Amygdala (tissue), 56 donors: ENCODE measurements at places on chromosomes 7 and 10.

GRCh38 chr10:76456197-76456596 is 1024.8 kb downstream of the LRMDA start:
- no peak for DNase-seq

- DNase-seq, result no peak
Observed at GRCh38 chr10:12243864-12244620, 48.1 kb downstream of the CDC123 start.

- no peak for DNase-seq
Observed at GRCh38 chr7:105136221-105136620, 122.2 kb downstream of the KMT2E start.

- no peak for DNase-seq
Observed at GRCh38 chr7:151428378-151429236, 11.3 kb downstream of the CRYGN start.

DNA sequence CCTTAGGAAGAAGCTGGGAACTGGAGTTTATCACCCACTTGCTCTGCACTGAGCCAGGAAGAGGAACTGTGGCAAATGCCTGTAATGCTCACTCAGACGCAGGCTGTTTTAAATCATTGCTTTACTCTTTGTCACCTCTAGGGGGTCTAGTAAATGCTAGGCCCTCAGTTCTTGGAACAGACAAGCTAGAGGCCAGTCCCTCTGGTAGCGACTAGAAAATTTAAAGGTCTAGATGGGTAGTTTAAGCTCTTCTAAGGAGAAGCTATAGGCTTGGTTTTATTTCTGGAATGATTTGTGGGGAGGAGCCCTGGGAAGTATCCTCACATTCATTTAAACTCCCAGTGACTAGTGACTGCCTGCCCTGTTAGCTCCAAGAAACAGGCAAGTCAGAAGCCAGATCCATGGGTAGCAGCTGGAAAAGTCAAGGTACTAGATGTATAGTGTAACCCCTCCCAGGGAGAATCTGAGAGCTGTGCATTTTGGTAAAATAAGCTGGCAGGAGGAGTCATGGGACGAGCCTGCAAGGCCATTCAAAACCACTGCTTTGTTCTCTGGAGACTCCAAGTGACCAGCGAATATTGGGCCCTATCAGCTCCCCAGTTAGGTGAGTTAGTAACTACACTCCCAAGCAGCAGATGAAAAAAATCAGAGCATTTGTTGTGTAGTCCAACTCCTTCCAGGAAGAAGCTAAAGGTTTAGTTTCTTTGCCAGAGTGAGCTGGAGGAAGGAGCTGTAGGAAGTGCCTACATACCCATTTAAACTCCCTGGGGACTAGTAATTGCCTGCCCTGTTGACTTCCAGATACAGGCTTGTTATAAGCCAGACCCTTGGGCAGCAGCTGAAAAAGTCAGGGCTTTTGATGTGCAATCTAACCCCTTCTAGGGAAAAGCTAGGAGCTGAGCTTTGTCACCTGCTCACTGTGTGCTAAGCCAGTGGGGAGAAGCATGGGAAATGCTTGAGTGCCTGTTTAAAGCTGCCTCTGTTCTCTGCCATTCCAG is 68.9 kb downstream of the DYNC1I1 start:
- no peak for DNase-seq

GRCh38 chr7:98210513-98211220 is 572 bp upstream of the BHLHA15 start:
- no peak for DNase-seq

- DNase-seq, result peak; percentile 53
Observed at GRCh38 chr10:69375307-69376151, 41.2 kb downstream of the TACR2 start.

DNA sequence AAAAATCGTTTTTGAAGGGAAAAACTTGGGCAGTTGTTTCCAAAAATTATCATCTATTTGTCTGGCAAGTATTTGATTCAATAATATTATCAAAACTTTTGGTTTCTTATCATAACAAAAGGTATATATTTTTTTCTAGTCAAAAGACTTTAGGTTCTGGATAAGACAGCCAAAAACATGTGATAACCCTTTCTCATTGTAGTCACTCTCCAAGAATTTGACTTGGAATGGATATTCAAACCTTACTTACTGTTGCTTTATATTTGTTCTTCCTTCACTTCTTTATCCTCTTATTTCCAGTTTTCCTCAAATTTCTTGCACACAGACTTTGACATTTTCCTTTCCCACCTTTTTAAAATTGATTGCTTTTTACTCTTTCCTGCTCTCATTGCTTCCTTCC is 140.9 kb upstream of the FAM3C start:
- DNase-seq, result no peak

GRCh38 chr10:92242910-92243671 is 47.8 kb downstream of the CPEB3 start:
- DNase-seq, result peak; percentile 66

DNA sequence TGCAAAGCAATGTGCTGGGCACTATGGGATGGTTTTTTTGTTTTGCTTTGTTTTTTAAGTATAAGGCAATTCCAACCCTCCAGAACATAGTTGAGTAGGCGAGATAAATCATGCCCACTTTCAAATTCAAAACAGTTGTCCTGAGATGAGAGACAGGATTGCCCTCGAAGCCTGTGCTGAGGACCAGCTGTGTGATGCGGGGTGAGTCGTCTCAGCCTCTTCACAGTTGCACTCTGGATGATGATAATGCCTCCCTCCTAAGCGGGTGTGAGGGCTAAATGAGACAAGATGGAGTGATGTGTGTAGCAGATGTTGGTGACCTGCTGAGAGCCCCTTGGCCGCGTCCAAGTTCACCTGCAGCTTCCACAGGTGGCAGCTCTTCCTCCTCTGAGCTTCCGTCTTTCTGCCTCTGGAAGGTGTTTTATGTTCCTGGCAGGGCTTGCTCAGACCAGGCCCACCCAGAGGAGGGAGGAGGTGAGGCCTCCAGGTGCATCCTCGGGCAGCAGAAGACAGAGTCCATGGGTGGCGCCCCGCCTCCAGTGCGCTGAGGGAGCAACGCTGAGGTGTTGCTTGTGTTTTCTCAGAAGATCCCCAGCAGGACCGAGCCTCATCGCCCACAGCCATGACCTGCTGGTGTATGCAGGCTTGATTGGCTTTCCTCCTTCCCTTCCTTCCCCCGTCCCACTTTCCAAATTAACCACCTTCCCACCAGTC is 30.6 kb downstream of the ECHDC3 start:
- DNase-seq, result no peak

- DNase-seq, result no peak
Observed at GRCh38 chr10:129892548-129893052, 71.5 kb downstream of the EBF3 start.

- no peak for DNase-seq
Observed at GRCh38 chr10:102691285-102692066, 22.7 kb downstream of the ARL3 start.

- no peak for DNase-seq
Observed at GRCh38 chr7:39969431-39969830, 19.4 kb downstream of the CDK13 start.

GRCh38 chr10:71755179-71755879 is 18.0 kb downstream of the VSIR start:
- DNase-seq, result no peak

DNA sequence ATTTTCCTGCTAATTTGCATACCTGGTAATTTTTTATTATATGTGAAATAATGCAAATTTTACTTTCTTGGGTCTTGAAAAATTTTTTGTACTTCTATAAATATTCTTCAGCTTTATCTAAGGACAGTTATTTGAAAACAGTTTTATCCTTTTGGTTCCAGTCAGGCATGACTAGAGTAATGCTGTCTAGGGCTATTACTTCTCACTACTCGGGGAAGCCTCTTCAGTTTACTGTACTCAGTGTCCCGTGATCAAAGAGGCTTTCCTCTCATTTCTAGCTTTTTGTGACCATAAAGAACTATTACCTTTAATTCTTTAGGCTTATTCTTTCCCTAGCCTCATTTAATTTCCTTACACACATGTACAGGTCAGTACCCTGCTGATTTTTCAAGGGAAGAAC is 153.8 kb upstream of the HDAC9 start:
- no peak for DNase-seq

DNA sequence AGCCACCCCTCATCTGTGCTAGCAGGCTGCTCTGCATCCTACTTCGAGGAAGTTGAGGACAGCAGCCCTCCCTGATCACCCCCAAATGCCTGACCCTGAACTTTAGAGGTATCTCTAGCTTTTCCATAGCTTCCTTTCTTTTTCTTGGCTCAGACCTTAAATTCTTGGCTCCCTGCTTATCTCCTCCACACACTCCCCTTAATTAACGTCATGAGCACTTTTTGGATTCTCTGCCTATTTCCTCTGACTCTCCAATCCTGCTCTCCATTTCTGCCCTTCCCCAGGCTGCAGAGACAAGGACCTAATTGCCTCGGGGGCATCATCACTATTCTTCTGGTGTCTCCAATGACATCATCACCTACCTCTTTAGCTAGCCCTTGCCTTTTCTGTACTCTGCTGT is 40.8 kb upstream of the SEC61G start:
- DNase-seq, result no peak

DNA sequence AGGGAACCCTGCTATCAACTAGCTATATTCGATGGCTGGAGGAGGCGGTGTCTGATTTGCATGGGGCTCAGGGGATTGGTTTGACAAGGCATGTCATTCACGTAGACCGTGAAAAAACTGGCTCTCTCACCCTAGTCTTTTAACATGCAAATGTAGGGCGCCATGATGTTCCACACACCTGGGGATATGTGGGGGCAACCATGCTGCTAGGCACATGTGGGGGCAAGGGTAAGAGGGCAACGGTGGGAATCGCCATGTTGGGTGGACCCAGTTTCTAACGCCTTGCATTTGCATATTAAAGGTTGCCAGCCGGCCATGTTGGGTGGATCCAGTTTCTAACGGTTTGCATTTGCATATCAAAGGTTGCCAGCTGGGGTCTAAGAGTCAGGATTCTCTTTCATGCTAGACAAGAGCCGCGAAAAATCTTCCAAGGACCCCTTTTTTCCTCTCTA is 419.2 kb upstream of the NFE2L3 start:
- DNase-seq, result no peak

DNA sequence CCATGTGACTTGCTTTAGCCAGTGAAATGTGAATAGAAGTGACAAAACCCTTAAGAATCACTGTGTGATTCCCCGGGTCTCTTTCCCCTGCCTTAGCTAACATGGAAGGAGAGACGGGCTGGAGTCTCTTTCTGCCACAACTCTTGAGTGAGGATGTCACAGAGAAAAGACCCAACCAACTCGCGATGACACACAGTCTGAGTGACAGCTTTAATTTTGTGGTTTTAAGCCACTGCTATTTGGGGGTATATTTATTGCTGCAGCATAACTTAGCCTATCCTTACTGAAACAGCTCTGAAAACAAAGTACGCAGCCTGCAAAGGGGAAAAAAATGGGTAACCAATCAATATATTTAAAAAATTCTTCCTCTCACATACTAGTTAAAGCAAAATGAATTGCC is 319.4 kb downstream of the CALN1 start:
- no peak for DNase-seq

DNA sequence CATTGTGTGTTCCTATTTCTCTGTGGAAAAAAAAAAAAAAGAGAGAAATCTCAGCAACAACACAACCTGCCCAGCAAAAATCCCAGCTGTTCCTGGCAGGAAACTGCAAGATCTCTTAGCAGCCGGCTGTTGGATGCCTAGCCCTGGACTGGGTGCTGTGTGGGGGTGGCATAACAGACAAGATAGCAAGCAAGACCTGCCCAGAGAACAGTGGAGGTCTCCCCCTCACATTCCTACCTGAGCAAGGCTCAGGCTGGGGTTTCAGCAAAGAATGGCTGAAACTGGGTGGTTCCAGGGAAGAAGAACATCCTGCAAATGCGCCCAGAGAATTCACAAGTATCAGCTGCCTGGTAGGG is 248.8 kb upstream of the ZMIZ1 start:
- no peak for DNase-seq

GRCh38 chr10:31607481-31607880 is 288.5 kb downstream of the ZEB1 start:
- no peak for DNase-seq

DNA sequence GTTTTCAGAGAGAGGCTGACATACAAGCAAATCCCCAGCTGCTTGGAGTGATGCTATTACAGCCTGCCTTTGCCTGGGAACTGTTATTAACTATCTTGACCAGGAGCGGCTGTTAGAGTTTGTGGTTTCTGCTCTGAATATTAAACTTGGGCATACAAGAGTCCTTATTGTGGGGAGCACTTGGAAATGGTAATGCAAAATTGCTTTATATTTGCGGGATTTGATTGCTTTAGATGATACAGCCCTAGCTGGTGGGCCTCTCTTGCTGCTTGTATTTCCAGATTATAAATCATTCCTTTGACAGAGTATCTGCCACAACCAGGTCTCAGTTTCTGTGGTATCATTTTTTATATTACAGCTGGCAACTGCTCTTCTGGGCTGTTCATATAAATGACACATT is 101.9 kb upstream of the FAM204A start:
- DNase-seq, result no peak
